BJ (cell line): ENCODE measurements at places on chromosomes 7 and 10.
A peak's percentile ranks its signal among the peaks of the same experiment; 100 is the strongest.

GRCh38 chr7:36820527-36821170 is 96.4 kb upstream of the AOAH start:
- no peak for DNase-seq

GRCh38 chr10:6068422-6068821 is 6.3 kb upstream of the IL2RA start:
- no peak for DNase-seq

GRCh38 chr10:11699550-11700097 is 42.6 kb upstream of the ECHDC3 start:
- no peak for DNase-seq

DNA sequence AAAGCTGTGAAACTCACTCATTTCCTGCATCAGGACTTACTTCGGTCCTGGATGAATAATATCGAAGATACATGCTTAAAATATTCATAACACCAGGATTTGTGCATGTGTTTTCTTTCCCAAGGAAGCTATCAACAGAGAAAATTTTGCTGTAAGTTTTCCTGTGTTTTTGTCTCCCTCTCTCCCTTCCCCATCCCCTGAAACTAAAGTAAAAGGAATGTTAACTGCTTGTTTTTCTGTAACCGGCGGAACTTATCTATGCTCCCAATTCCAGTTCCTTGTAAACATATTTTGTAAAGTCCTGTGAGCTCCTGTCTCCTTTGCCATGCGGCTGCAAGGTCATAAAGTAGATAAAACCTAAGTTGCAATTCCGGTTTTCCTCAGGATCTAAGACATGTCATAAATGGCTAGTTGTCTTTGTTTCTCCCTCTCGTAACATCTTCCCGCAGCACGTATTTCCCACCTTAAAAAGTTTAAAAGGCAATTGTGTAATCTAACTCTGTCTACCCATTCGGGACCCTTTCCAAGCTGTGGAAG is 79.0 kb upstream of the POM121L12 start:
- DNase-seq: peak; percentile 6

DNA sequence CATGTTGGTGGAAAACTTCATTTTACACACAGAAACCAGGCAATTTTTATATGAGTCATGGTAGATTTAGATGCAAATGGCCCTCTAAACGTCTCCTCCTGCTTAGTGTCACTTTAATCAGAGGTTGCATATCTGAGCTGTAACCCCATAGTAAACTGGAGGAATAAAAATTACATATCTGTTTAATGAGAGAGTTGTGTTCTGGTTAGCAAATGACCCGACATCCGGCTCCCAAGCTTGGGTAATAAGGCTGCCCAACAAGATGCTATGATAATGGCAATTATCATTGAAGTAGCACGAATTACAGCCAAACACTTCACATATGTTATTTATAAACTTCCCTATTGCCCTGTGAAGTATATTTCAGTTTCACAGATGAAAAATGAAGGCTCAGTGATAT is 10.6 kb upstream of the ADAM12 start:
- no peak for DNase-seq
